Stimulated activated CD8-positive, alpha-beta memory T cell treated with anti-CD3 and anti-CD28 coated beads, Interleukin-12 subunit alpha, Interleukin-12 subunit beta, amount 100 ng/mL, for 1 hour (primary cell): ENCODE measurements at places on chromosomes 16 and 17.

DNA sequence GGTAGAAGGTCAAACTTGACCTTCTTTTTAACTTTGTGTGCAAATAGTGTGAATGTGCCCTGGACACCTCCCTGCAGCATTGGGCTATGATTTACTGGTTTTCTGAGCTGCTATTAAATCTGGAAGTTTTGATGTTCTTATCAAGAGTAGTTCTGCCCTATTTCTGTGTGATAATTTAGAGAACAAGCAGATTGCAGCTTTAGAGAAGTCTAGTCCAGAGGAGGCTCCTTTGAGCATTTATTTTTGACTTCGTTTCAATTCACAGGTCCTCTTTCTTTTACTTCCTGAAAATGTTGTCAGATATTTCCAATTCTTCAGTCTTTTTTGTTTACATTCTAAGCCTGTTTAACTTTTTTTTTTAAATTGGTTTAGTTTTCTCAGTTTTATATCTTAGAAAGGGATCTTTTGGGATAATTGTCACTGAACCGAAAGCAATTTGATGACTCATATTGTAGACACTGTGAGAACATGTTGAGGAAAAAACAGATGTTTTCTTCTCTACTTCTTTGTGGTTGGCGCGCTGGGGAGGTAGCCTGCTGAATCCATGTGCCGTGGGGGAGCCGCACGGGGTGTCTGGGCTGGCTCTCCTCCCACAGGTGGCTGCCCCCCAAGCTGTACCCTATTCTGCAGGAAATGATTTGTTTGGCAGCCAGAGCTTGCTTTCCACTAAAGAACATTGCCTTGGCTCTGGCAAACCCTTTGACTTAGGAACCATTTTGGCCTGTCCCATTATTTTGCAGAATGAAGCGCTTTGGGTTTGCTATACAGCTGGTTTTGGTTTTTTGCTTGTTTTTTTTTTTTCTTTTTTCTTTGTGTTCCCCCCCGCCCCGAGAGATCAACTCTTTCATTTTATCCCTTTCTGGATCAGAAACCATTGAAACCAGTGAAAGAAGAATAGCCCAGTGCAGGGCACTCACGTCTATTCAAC, 53.4 kb downstream of the MFSD11 start:
- DNase-seq = no peak

DNA sequence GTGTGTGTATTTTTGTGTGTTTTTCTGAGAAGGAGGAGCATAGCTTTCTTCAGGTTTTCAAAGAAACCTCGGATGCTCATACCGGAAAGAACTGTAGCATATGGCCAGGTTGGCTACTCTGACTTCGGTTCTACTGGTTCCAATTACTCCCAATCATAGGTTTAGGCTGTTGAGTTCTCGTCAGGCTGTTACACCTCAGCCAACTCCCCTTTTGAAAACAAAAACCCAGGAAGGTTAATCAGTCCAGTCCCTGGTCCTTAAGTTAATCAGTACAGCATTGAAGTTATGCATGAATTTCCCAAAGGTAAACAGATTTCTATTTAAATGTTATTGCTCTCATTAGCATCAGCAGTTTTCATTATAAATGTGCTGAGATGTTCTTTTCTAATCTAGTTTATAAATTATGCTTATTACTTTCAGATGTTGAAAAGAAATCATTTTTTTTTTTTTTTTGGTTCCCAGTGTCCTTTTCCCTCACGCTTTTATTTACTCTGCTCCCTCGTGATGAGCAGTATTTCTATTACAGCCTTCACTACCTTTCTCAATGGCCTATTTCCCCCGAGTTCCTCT, 111.0 kb downstream of the NPIPB5 start:
- DNase-seq = no peak

DNA sequence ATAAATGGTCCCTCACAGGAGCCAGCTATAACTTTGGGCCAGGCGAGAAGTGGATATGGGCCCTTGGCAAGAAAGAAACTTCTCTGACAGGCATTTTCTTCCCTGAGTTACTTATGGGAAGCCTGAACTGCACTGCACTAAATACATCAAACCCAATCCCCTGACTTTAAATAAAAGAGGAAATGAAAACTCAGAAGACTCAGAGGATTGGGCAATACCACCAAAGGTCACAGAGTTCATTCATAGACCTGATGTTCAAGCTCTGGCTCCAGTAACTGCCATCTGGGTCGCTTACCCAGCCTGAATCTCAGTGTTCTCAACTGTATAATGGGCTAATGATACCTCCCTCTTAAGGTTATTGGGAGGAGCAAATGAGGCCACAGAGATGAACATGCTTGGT, 815 bp downstream of the KRT35 start:
- DNase-seq = no peak

DNA sequence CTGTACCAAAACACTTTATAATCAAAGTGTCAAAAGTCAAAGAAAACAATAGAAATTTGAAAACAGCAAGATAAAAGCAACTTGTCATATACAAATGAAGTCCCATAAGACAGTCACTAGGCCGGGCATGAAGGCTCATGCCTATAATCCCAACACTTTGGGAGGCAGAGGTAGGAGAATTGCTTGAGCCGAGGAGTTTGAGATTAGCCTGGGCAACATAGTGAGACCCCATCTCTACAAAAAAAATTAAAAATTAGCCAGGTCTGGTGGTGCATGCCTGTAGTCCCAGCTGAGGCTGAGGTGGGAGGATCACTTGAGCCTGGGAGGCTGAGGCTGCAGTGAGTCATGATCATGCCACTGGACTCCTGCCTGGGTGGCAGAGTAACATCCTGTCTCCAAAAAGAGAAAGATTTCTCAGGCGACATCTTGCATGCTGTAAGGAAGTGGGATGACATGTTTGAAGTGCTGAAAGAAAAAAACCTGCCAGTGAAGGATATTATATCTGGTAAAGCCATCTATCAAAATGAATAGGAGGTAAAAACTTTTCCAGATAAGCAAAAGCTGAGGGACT, 98.7 kb upstream of the NACA2 start:
- DNase-seq = no peak

DNA sequence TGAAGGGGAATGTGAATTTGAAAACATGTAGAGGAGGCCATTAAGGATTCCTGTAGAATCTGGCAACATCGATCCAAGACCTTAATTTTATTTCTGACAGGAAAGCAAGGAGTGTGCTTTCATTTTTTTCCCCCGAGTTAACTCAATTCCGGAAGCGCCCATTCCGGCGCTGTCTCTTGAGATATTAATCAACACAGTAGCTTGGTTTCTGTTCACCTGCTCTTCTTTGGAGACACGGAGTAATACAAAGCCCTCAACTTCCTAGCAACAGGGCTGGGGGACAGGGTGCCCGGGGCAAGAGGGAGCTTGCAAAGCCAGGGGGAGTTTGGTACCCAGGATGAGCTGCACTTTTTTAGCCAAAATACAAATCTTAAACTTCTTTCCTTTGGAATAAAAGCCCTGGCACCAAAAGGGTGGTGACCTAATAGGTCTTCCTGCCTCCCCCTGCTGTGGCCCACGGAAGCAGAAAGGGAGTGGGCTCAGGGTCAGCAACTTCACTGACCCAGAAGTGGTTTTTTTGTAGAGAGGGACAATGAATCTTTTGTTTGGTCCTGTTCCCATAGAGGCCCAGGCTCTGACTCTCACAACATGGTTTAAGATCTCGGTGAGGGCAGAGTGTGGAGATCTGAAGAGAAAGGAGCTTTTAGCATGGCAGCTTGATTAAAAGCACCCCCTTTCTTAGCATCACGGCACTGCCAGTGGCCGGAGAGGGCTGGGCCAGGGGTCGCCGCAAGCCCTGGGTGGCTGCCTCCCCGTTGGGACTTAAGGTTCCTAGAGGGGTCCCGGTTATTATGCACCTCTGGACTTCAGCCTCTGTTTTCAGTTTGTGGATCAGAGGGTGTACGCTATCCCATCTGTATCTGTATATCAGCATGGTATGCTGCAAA, 207.3 kb downstream of the CCDC182 start:
- no peak for DNase-seq

DNA sequence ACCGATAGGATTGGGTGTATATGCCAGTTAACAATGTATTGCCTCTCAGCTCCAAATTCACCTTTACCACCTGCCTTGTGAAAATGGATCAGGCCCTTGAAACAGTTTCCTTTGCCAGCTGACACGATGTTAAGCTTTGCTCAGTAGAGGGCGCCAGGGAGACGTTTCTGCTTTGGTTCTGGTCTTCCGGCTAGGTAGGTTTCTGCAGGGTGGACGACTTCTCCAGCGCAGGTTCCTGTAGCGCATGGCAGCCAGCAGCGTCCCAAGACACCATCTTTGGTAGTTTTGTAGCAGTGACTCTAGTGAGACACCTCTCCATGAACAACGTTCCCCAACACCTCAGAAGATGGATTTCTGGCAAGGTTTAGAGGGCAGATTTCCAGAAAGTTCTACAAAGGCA, 24.0 kb downstream of the SYCE1L start:
- DNase-seq = no peak

- DNase-seq = no peak
Observed at GRCh38 chr16:51949282-51949681, 597.7 kb downstream of the TOX3 start.

- no peak for DNase-seq
Observed at GRCh38 chr16:61042737-61043136, 993.5 kb downstream of the CDH8 start.

- DNase-seq = no peak
Observed at GRCh38 chr16:56607675-56608042, 725 bp upstream of the MT2A start.

- no peak for DNase-seq
Observed at GRCh38 chr17:63295288-63295687, 150.8 kb downstream of the CYB561 start.
